ENCODE measurements at places on chromosomes 3 and 15.

DNA sequence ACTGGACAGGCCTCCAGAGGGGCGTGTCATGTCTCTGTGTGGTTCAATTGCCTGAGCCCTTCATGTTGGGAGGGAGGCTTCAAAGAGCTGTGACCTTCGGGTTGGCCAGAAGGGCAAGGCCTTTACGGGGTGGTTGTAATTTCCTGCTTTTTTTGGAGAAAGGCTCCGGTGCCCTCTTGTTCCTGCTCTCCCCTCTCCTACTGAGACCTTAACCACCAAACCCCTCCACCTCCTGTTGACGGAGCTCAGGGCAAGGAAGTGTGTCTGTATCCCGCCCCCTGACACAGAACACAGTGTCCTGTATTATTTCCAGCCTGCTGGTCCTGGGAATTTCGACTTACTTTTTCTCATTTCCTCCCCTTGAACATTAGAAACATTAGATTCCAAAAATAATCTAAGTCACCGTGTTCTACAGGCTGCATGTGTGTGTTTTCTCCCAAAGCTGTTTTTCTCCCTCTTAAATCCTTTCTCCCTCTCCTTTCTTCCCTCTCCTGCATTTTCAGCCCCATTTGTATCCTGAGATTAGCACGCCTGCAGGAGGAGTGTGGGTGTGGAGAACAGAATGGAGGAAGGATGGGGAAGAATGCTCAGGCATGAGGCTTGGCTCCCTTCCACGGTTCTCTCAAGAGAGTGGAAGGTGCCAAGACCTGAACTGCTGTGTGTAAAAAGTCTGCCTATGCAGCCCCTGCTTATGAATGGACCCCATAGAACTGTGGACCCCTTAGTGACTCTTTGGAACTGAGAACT is 285.4 kb upstream of the ROPN1 start:
- DNase-seq: no peak

- DNase-seq: no peak
Measured at GRCh38 chr3:115208066-115208750, 61.1 kb upstream of the ZBTB20 start.

- DNase-seq: no peak
Measured at GRCh38 chr3:12769761-12770160, 10.7 kb upstream of the TMEM40 start.

- DNase-seq: no peak
Measured at GRCh38 chr3:54427501-54427900, 305.1 kb downstream of the CACNA2D3 start.

DNA sequence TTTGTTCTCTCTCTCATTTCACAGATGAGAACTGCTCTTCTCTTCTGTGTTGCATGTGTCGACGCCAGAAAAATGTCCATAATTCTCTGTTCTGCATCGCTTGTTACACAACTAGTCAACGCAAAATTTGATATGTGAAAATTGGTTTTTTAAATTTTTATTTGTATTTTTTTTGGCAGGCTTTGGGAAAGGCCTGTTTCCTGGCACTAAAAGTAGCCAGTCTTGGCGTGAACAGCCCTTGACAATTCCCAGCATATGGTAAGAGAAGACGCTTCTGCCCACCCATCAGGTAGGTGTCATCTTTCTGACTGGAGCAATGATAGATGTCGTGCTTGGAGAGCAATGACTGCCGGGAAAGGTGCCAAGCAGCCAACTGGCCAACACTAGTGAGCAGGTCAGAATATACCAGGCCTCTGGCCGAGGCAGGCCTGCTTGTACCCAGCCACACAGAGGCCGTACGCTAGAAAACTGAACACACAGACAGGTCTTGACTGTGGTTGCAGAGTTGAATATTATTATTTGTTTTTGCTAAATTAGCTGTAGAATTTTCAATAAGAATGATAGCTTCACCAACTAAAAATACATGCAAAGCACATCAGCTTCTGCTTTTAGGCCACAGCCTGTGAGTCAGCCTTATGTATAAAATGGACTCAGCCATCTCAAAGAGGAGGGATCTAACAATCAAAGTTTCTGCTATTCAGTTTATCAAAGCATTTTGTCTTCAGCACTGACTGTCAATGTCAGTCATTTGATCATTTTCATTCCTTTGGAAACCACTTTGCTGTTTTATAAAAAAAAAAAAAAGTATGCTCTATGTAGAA is 837.5 kb downstream of the MCTP2 start:
- DNase-seq: no peak

DNA sequence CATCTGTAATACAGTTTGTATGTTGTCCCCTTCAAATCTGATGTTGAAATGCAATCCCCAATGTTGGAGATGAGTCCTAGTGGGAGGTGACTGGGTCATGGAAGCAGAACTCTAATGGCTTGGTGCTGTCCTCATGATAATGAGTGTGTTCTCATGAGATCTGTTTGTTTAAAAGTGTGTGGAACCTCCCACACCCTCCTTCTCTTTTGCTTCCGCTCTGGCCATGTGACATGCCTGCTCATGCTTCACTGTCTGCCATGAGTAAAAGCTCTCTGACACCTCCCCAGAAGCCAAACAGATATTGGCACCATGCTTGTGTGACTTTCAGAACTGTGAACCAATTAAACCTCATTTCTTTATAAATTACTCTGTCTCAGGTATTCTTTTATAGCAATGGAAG is 794.0 kb upstream of the CFAP20DC start:
- DNase-seq: no peak

- DNase-seq: no peak
Measured at GRCh38 chr3:133535971-133536881, 37.3 kb upstream of the CDV3 start.

- DNase-seq: no peak
Measured at GRCh38 chr3:188914552-188914951, 257.2 kb upstream of the TPRG1 start.

All from stimulated activated CD8-positive, alpha-beta memory T cell treated with anti-CD3 and anti-CD28 coated beads, Interleukin-2, amount 100 ng/mL, for 48 hours (primary cell).